ENCODE measurements at places on chromosomes 12 and 14.
A peak's percentile ranks its signal among the peaks of the same experiment; 100 is the strongest.

GRCh38 chr14:105075379-105076295 is 10.4 kb upstream of the GPR132 start:
- DNase-seq = peak; percentile 63

GRCh38 chr12:41474001-41474400 is 285.9 kb downstream of the PDZRN4 start:
- no peak for DNase-seq

GRCh38 chr14:34582117-34582680 is 42.7 kb upstream of the EAPP start:
- DNase-seq = no peak

DNA sequence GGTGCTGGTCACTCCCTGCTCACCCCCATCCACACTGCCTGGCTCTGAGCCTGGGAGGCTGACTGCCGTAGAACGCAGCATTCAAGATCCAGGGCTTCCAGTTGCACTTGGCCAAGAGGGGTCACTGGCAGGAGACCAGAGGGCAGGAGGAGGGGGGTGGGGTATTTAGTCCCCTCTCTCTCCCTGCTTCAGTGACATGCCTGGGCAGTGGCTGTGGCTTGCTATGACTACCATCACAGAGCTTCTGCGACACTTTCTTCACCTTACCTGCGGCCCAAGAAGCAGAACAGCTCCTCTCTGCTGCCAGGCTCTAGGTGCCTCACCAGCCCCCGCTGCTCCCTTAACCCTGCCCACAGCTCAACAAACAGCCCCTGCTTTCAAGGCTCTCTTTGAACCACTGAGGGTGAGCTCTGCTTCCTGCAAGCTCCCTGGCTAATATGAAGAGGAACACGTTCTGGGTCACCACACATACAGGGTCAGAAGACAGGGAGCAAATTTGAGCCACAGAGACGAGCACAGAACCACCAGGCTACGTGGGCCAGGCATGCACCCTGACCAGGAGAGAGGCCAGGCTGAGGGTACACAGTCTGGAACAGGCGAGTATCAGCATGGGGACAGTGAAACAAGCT is 55.7 kb downstream of the ITPK1 start:
- DNase-seq = no peak

DNA sequence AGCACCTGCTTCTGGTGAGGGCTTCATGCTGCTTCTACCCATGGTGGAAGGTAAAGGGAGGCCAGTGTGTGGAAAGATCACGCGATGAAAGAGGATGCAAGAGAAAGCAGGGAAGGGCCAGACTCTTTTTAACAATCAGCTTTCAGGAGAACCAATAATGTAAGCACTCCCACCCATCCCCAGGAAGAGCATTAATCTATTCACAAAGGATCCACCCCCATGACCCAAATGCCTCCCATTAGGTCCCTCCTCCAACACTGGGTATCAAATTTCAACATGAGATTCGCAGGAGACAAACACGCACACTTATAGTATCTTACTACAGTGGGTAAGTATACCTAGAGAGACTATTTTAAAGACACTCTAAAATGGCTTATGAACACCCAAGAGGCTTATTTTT is 80.5 kb upstream of the TMCC3 start:
- DNase-seq = no peak

DNA sequence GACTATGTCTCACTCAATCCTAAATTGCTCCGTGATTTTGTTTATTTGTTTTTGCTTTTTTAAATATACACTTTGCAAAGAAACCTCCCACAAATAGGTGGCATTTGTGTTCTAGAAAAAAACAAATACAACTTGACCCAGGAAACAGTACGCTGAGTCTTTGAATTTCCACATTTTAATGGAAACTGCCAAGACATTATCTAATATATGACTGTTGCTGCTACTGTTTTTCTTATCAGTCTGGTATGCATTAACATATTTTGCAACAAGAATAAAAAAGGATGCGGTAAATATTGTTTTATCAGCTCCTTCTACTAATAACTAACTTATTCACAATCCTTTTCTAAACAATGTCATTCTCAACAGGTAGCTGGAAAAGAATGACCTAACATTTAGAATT is 187.4 kb downstream of the LRIG3 start:
- DNase-seq = no peak

- DNase-seq = peak; percentile 47
Measured at GRCh38 chr14:35341454-35341750, 49.2 kb downstream of the PSMA6 start.

GRCh38 chr14:85471156-85471555 is 58.8 kb upstream of the FLRT2 start:
- DNase-seq = no peak

GRCh38 chr14:106129274-106129673 is 602.9 kb downstream of the TMEM121 start:
- DNase-seq = peak; percentile 47

- DNase-seq = no peak
Measured at GRCh38 chr12:21539797-21540196, 13.7 kb downstream of the SPX start.

- DNase-seq = peak; percentile 13
Measured at GRCh38 chr14:89586258-89587135, 169.5 kb upstream of the FOXN3 start.

DNA sequence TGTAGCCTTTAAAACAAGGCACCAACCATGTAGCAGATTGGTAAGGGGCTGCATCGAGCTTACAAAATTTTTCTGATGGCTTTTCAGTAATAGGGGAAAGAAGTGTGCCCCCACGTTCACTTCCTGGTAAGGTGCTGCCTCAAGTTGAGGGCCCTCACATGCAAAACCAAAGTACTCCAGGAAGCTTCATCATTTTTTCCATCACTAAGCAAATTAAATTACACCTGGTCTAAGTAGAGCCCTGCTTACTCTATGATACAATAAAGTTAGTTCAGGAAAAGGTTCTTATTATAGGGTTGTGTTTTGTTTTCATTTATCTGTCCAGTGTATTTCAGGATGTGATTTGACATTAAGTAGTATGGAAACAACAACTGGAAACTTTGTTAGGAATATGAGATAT is 15.0 kb upstream of the AKAP5 start:
- peak; percentile 18 for DNase-seq

DNA sequence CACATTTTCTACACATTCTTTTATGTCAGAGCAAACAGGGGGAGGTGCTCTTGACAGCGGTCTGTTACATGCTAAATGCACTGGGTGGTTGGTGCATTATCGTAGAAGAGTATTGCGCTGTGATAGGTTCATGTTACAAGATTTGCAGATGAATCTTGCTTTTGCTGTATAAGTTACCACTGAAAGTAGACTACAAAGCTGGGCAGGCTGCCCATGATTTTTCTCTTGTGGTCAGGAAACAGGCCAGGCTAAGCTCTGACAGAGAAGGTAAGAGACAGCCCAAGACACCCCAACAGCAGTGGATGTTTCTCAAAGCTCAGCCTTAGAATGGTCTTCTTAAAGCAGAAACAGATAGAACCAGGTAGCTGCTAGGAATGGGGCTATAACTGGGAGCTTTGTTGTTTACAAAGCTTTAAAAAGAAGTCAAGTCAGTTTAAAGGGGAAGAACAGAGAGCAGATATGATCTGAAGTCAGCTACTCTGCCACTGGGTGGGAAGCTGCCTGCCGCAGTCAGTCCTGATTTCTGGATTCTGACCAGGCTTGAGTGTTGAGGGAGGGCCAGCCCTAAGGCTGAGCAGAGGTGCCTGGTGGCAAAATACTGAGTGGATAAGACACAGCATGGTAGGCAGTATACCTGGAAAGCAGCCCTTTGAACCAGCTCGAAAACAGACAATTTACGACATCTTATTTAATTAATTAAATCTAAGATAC is 9.4 kb downstream of the KCNA1 start:
- DNase-seq = no peak

- no peak for DNase-seq
Measured at GRCh38 chr12:15201056-15201455, 20.2 kb downstream of the RERG start.

- DNase-seq = no peak
Measured at GRCh38 chr14:57364659-57365450, 25.5 kb upstream of the NAA30 start.

DNA sequence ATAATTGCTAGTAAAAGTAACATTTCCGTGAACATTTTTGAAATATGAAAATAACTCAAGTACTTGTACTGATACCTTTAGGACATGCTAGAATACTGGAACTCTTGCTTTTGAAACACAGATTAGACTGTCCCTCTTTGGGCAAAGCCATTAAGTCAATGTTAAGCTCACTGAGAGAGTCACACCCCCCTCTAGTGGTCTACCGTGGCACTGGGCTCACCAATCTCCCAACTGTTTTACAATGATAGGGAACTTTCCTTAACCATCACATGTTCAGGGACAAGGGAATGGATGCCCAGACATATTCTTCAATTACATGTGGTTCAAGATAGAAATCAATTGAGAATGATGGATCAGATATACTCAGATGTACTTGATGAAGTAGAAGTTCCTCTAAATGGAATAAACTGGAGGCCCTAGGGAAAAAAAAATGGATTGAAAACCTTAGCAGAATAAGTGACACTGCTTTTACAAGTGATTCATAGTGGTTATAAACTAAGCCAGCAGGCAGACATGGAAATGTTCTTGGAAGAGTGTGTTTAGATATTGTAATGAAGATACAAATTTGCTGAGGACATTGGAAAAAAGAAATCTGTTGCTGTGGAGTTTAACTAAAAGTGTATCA is 17.8 kb downstream of the NANOG start:
- peak; percentile 77 for DNase-seq

DNA sequence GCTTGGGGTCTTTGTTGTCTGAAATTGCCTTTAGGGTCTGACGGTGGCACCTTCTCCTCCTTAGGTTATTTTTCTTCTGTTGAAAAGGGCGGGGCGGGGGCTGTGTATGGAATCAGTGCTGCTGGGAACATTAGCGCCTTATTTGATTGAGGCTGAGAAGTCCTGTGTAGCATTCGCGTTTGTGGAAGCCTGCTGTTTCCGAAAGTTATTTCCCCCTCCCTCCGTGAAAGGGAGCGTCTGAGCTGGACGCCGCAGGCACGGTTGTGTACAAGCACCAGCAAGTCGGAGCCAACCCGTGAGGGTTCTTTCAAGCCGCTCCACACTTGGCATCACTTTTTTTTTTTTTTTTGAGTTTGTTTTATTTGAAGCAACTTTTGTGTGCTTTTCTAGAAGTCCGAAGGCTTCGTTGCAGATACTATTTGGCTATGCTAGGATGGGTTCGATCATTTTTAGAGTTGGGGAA is 1.1 kb downstream of the SYNE2 start:
- peak; percentile 55 for DNase-seq

- DNase-seq = peak; percentile 28
Measured at GRCh38 chr12:96907671-96908422, 790 bp downstream of the NEDD1 start.

- no peak for DNase-seq
Measured at GRCh38 chr12:29544428-29545101, 47.1 kb upstream of the OVCH1 start.

GRCh38 chr14:69797573-69798338 is 715 bp upstream of the SLC10A1 start:
- no peak for DNase-seq

- DNase-seq = no peak
Measured at GRCh38 chr14:81345781-81346180, 54.3 kb downstream of the STON2 start.

- no peak for DNase-seq
Measured at GRCh38 chr14:75906228-75906627, 75.6 kb downstream of the TGFB3 start.

- no peak for DNase-seq
Measured at GRCh38 chr14:88993946-88994345, 169.5 kb downstream of the TTC8 start.

DNA sequence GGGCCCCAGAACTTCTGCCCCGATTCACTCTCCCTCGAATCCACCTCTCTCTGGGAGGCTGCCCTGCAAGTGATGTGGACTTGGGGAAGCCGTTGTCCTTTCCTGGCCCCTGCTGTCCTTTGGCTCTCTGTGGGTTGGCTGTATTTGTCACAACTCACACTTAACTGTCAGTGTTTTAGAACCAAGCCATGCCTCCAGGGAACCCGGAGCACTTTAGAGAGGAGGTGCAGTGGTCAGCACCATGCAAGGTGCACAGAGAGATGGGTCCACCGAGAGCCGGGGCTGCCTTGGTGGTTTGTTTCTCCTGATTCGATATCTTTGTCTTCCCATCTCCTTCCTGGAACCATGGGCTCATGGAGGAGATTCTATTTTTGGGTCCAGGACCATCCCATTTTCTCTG is 129.5 kb upstream of the RTL1 start:
- no peak for DNase-seq

DNA sequence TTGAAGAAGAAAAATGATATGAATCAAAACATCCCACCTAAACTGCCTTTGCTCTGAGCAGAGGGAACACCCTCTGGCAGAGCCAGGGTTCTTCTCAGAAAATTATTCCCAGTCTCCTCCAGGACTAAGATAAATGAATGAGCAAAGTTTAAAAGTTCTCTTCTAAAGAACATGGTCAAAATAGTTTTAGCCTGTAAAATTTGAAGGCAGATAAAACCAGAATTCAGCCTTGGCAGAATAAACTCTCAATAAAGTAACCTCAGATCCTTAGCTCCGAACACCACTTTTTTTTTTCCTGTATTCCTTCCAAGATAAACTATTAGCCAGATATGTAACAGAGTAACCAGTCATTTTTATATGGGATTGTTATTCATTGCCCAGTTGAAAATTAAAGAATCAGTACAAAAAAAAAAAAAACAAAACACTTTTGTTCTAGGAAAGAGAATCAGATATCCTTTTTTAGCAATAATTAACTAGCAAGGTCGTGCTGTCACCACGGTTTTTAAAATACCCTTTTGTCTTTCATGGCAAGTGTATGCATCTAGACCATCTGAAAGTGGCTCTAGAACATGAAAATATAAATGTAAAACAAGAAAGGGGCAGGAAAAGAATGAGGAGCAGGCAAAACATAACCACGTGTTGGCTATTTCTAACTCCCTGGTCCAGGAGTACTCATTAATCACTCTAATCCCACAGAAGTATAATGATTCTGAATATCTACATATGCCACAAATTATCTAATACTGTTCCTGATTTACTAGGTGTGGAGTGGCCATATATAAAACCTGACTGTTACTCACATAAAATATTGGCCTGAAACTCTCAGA is 60.8 kb downstream of the CAPZA3 start:
- no peak for DNase-seq

DNA sequence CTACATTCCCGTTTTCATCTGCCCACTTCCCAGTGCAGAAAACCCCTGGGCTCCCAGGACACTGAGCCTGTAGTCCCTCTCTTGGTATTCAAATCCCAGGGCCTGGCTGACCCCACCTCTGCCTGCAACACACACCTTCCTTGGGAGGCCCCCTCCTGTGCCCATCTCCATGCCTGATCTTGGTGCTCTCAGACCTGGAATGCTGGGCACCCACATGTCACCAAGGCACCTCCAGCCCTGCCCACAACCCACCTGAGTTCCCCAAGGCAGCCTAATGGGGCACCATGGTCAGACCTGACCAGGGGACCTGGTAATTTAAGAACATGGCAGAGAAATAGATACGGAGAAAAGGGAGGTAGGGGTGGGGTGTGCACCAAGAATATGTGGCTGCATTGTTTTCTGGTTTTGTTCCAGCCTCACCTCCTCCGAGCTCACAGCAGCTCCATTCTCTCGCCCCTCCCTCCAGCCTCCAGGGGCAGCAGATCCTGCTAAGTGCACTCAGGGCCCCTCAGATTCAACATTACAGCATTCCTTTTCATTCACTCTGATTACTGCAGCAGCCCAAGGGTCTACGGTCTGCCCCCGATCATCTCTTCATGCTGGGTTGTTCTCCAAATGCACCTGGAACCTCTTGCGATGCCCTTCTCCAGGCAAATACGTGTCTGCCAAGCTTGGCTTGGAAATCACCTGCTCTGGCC is 9.2 kb upstream of the HSP90AA1 start:
- DNase-seq = peak; percentile 26

All from activated CD4-positive, alpha-beta T cell treated with anti-CD3 and anti-CD28 coated beads for 48 hours (primary cell).